Globus pallidus (tissue), 1 donor: ENCODE measurements at places on chromosomes 7 and 10.

GRCh38 chr7:121271916-121272315 lies 56.9 kb upstream of the WNT16 start:
- DNase-seq: no peak

DNA sequence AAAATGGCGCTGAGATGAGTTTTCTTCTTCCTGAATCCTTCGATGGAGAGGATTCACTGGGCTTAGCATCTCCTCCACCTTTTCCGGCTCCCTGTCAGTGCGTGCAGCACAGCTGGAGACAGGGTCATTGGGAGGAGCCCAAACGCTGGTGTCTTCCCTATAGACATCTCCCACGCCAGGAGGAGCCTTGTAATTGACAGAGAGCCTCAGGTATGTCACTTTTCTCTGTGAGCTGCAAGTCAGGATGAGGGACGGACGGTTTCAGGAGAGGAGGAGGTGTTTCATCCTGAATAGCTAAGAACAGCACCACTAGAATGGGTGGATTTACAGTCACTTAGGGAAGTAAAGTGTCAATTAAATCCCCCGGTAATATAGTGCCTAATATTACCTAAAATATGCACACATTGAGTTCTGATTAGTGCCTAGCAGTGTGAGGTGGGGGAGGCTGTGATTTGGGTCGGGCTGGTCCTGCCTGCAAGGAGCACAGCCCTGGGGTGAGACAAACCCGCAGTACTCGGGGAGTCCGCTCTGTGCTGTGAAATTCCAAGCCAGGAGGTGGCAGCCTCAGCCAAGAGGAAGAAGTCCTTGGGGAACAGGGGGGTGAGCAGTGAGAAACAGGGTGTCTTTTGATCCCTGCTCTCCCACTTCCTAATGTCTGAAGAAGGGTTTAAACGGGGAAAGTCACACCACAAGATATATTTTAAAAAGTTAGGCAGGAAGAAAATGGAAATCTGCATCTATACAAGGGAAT lies 28.2 kb downstream of the IL15RA start:
- peak; percentile 61 for DNase-seq

DNA sequence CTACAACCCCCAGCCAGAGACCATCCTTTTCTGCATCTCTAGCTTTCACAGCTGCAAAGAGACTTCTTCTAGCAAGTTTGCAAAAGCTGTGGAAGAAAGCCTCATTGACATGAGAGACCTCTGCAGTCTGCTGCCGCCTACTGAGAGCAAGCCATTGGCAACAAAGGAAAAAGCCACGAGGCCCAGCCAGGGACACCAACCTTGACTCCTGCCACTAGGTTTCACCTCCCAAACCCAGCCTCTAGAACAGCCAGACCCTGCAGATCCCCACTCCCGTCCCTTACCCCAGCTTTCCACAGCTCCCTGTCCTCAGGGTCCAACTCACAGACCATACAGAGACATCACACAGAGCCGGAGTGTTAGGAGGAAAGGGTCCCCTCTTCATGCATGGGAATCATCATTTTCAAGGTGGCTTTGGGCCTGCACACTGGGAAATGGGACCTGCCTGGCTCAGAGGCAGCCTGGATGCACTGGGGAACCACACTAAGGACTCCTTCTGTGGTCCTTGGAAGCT lies 14.6 kb upstream of the C10orf53 start:
- no peak for DNase-seq

GRCh38 chr10:83633547-83633946 lies 505.8 kb upstream of the GHITM start:
- no peak for DNase-seq

DNA sequence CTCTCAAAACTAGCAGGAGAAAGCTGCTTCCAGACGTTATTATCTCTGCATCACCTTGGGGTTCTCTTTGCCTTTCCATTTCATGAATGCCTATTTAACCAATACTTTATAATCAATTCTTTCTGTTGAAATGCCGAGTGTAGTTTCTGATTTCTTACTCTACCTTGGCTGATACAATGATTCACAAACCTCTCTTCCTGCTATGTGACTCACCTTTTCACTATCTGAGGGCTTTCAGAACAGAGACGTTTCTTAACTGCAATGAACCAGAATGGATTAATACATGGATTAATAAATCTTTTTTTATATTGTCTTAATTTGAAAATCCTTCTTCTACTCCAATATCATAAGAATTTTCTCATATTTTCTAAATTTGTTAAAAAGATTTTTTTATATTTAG lies 46.4 kb upstream of the ZNF746 start:
- no peak for DNase-seq

DNA sequence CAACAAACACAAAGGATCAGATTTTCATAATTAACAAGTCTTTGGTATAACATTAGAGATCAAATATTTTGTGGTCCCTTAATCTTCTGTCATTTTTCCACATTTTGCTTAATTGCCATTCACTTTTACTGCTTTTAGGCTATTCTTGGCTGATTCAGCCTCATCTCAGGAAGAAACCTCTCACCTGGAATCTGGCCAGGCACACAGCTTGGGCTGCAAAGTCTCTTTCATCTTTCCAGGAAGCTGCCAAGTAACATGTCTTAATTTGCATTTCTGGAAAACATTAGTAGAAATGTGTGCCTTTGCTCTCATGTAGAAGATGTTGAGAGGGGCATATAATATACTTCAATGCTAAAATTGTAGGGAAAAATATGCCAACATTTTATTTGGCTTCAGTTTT lies 174.2 kb upstream of the STEAP4 start:
- DNase-seq: peak; percentile 38

- no peak for DNase-seq
Observed at GRCh38 chr10:96457341-96457740, 56.4 kb downstream of the TLL2 start.

DNA sequence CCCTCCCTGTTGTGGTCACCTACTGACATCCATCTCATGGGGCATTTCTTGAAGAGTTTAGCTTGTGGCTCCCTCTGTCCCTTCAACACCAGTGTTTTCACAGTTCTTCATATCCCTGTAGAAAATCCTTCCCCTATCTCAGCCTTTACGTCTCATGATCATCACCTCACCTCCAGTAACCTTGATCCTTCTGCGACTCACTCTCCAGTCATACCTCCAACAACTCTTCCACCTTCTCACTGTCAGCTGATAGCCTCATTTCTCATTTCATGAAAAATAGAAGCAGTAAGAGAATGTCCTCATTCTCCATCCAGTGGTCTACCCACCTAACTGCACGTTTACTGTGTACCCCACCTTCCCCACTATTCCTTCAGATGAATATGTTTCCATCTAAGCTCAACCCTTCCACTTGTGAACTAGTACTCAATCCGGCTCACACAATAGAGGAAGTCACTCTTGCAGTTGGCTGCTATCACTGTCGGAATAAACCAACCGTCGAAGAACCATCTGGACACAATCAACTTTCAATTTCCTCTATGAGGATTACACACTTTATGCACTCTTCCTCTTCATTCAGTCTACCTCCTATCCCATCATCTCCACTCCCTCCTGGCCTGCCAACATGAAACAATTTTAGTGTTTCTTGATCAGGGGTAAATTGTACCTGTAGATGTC lies 256.0 kb downstream of the AHR start:
- DNase-seq: no peak

DNA sequence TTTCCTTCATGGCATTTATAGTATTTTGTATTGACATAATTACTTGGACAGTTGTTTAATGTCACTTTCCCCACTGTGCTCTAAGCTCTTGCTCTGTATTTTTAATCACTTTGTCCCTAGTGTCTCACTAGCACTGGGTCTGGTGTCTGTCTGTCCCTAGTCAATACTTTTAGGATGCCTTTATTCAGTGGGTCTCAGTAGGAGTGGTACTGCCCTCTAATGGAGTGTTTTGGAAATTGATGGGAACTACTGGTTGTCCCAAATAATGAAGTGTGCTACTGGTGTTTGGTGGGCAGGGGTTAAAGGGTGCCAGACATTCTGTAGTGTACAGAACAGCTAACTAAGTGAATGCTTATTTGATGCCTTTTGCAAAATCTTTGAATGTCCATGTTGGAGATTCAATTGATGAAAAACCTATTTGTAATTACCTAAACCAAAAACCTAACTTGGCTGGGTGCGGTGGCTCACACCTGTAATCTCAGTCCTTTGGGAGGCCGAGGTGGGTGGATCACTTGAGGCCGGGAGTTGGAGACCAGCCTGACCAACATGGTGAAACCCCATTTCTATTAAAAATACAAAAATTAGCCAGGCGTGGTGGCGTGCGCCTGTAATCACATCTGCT lies 33.3 kb downstream of the CDK14 start:
- peak; percentile 20 for DNase-seq

GRCh38 chr10:107701943-107702342 lies 537.4 kb upstream of the SORCS1 start:
- DNase-seq: no peak

GRCh38 chr7:149329766-149330334 lies 67.9 kb downstream of the ZNF783 start:
- no peak for DNase-seq

GRCh38 chr7:108118959-108119358 lies 11.2 kb downstream of the LAMB4 start:
- DNase-seq: no peak

DNA sequence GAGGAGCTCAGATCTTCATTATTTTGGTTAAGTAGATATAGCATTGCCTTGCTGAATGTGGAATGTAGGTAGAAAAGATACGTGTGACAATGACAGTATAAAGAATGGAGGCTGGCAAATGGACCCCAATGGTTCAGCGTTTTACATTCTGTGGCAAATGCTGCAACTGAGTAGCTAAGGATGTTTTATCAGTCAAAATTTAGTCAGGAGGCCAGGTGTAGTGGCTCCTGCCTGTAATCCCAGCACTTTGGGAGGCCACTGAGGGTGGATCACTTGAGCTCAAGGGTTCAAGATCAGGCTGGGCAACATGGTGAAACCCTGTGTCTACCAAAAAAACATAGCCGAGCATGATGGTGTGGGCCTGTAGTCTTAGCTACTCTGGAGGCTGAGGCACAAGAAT lies 120.5 kb upstream of the GHITM start:
- no peak for DNase-seq

- DNase-seq: no peak
Observed at GRCh38 chr10:25761937-25762336, 172.1 kb upstream of the MYO3A start.

- no peak for DNase-seq
Observed at GRCh38 chr10:102240467-102241031, 763 bp downstream of the PITX3 start.

- DNase-seq: no peak
Observed at GRCh38 chr7:125618516-125618915, 688.9 kb upstream of the POT1 start.

DNA sequence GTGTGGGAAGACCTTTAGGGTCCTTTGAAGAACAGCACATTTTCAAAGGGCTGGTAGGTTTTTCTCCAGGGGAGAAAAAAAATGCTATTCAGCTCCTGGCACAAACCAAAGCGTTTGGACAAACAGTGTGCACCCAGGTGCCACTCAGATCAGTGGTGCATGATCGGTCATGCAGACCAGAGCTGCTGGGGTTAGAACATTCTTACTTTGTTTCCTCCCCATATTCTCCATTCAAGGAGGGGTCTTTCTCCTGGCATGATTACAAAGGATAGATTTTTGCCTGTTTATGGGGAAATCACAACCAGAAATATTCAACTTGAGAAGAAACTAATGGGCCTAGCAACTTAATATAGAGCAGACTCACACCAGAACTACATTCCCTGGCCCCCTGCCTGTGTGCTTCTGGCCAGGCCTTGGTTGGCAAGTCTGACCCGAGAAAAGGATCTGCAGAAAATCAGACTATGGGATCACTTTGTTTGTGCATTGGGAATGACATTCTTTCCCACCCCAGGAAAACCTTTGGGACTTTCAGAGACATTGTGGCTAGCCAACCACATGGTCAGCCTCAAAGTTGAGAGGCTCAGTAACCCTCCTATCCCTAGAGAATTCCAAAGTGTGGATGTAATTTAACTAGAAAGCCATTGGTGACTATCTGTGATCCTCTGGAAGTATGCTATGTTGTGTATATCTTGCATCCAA lies 82.3 kb upstream of the FGL2 start:
- DNase-seq: no peak

DNA sequence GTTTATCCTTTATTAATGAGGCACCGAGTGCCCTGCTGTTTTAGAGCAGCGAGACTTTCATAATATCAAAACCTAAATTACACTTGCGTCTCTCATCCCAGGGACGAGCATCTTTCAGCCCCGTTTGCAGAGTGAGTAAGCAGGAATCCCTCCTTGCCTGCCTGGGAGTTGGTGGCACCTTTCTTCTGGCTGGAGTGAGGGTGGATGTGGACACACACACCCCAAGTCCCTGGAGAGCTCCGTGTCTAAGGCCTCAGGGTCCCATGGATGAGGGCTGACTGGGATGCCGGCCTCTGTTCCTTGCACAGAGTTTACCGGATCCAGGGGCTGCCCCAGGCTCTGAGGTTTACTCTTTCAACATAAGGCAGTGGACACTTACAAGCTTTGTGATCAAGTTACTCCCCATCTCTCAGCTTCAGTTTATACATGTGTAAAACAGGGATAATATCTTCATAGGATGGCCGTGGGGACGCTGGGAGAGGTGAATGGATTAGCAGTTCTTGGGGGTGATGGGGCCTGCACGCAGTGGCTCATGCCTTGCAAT lies 24.5 kb downstream of the POLL start:
- no peak for DNase-seq

- no peak for DNase-seq
Observed at GRCh38 chr10:67770537-67770936, 67.5 kb downstream of the DNAJC12 start.

DNA sequence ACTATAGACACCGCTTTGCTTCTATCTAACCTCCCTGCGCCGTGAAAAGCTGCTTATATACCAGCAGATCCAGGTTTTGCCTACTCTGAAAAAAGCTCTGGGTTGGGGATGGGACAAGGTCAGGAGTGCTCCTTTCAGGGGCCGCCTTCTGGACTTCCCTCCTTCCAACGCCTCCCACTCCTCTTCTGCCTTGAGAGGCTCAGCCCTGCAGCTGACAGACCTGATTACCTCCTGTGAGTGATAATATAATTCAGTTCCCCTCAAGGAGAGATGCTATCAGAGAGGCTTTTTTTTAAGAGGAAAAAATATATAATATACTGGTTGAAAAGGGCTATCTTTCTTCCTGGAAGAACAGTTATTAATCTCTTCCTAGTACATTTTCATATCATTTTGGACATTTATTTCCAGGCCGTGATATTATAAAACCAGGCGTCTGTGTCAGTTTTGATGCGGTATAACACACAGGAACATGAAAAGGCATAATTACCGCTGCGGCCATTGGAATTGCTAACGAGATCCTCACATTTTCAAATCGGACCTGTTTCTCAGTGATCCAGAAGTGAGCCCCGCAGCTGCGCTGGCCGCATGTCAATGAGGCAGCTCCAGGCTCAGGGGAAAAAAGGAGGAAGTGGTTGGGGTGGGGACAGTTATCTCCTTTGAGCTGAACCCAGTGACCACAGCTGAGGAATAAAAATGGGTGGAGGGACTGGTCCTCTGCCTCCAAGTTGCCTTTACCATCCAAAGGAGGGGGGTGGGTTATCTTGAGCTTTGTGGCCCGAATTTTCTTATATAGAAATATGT lies 457.1 kb downstream of the TYW1 start:
- DNase-seq: no peak

- no peak for DNase-seq
Observed at GRCh38 chr7:17854261-17855047, 85.8 kb downstream of the SNX13 start.

DNA sequence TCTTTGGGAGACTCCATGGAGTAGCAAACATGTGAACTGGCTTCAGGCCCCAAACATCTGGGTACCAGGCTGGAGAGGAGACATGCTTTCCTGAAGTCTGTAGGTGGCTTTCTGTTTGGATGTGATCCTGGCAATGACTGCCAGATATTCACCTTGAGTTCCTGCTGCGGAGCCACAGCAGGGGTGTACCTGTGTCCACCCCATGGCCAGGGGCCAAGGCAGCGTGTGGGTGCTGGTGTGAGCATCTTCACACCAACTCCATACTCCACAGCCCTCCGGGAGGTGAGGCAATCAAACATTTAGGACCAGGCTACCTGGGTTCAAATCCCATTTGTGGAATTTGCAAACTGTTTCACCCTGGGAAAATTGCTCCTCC lies 113.0 kb downstream of the ADCY1 start:
- no peak for DNase-seq
